ENCODE measurements at places on chromosomes 16 and 17.

DNA sequence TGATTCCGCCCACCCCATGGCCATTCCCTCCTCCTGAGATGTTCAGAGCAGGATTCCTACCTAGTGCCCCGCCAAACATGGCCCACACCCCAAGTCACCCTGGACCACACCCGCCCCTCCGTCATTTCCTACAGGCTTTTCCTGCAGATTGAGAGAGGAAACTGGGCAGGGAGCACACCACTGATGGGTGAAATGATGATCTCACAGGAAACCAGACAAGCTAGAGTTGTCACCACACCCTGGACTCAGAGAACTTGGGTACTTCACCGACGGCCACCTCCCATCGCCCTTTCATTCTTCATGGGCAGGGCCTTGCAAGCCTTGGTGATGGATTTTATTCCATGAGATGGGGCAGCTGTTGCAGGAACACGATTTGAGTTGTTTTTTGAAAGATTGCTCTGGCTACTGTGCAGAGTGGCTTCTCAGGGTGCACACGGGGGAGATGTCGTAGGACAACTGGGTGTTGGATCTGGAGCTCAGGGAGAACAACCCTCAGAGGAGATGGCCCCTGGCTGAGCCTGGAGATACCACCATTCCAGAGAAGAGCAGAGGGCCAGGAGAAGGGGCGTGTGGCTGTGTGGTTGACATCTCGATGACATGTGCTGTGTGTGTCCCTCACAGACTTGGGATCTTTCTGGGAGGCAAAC, 7.4 kb upstream of the B9D1 start:
- no peak for DNase-seq

DNA sequence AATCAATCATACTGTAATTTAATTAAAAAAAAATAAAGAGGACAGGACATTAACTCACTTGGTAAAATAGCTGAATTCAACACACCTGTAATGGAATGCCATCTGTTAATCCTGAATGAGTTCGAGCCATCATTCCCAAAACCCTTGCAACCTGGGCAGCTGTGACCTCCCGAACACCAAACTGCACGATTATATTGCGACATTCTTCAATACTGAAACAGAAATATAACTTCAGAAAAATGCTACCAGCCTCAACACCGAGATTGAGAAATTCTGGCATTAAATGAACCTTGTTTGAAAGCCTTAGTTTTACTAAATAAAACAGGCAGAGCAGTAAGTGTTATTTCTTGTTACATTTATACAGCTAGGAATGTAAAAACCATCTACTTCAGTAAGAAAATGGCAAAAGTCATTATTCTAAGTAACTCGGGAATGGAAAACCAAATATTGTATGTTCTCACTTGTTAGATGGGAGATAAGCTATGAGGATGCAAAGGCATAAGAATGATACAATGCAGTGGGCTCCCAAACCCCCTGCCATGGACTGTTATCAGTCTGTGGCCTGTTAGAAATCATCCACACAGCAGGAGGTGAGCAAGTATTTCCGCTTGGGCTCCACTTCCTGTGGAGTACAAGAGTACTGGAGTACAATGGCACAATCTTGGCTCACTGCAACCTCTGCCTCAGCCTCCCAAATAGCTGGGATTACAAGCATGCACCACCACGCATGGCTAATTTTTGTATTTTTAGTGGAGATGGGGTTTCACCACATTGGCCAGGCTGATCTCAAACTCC, 46.5 kb downstream of the CNOT1 start:
- peak; percentile 20 for DNase-seq

DNA sequence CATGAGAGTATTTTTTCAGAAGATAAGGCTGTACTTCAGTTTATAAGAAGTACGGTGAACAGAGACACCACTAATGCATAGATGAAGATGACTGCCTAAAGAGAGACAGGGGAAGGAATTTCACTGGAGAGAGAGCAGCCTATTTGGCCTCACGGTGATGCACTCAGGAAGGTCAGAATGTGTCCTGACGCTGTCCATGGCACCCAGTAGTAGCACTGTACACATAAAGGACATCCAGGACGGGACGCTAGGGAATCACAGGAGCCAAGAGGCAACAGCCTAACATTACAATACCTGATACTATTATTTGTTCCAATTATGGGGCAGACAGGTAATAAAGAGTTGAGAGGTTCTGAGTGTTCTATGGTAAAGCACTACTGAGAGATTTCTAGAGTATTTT, 24.9 kb upstream of the LRRC37A start:
- DNase-seq: no peak

GRCh38 chr17:27868565-27868964, 24.6 kb downstream of the LYRM9 start:
- no peak for DNase-seq

- no peak for DNase-seq
Observed at GRCh38 chr17:77435272-77436057, 294.7 kb downstream of the SEC14L1 start.

DNA sequence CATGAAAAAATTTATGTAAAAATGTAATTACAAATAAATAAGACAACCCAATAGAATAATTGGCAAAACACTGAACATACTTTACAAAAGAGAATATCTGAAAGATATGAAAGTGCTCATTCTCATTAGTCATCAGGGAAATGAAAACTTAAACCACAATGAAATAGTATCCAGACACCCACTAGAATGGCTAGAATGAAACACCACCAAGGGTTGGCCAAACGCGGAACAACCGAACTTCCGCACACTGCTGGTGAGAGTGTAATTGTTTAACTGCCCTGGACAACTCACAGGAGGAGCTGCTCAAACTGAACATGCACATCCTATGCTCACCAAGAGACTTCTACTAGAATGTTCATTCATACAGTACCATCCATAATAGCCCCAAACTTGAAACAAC, 5.8 kb upstream of the ZDHHC7 start:
- no peak for DNase-seq

GRCh38 chr16:63922560-63922959, 1199.3 kb downstream of the CDH11 start:
- DNase-seq: no peak

DNA sequence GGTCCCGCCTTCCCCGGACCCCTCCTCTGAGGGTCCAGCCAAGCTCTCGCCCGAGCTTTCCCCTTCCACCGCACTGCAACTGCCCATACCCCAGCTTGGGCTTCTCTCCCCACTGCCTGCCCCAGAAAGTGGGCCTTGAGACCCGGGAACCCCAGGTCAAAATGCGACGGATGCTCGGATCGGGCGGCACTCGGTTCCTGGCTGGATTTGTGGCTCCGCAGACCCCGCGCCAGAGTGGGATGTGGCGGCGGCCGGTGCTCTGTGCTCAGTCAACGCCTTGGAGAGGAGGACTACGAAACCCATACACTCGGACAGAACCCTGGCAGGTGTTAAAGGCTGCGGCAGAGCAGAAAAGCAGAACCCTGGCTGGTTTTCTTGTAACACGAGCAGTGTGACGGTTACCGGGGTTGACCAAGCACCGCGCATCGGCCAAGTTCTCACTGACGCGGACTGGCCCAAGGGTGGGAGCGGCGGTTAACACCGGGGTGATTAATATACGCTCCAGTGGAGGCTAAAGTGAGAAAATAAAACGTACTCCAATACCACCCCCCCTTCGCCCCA, 885 bp upstream of the SLFN13 start:
- DNase-seq: no peak

GRCh38 chr16:57069635-57070370, 22.6 kb upstream of the CPNE2 start:
- DNase-seq: no peak

DNA sequence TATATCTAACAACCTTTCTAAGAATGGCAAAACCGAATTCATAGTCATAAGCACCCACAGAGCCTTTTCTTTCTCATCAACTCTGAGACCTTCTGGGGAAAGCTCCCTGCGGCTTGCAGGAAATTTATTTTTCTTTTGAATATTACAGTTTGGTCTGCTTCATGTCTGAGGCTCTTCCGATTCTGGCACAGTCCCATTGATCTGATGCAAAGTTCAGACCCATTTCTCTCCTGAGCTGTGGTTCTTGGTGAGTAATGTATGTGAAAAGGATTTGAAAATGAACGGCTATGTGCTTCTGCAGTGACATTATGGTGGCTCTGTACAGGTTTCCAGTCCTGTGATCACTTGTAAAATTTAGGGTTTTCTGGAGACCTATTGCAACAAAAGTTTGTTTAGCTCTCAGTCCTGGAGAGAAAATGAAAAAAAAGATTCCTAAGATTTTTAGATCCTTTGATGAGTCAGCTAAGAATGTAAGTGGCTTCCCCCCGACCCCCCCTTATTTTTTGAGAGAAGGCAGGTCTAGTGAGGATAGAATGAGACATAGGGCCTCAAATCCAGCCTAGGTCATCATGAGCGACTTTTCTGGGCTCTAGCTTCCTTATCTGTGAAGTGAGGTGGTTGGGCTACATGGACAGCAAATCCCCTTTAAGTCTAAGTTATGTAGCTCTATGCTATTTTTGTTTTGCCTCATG, 4.6 kb downstream of the GAN start:
- DNase-seq: peak; percentile 42

GRCh38 chr16:88967830-88968588, 9.0 kb downstream of the CBFA2T3 start:
- no peak for DNase-seq

DNA sequence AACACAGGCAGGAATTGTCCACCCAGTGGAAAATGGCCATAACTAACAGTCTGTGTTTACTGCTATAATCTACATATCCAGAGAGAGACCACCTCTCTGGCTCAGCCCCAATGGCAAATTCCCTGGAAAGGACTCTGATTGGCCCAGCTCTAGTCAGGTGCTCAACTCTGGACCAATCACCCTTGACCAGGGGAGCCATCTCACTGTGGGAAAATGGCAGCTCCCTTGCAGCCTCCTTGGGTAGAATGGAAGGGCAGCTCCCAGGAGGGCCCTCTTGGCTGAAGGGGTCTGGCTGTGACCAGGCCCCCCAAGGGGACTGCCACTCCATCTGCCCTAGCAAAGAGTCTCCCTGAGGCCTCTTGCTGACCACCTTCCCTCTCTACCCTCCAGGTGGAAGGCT, 3.1 kb downstream of the ALOX15B start:
- DNase-seq: no peak
